Suppressor macrophage treated with lipopolysaccharide for 4 hours (primary cell): ENCODE measurements at places on chromosomes 6 and 20.
A peak's percentile ranks its signal among the peaks of the same experiment; 100 is the strongest.

DNA sequence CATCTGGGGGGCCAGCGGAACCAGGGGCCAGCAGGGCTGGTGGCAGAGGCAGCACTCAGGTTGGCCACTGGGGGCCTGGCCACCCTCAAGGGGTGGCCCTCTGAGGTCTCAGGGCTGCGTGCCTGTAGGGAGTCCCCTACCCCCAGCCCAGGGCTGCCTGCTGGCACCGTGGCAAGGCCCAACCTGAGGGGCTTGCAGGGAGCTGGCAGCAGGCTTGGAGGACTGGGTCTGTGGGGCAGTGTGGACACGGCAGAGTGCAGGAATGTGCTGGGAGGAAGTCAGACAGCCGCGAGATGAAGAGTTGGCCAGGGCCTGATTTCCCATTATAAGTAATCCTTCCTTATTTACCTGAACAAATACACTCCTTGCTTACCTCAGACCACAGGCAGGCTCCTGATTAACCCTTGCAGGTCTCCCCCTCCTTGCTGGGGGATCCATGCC, at the start of gene SPDEF:
SPDEF (minus strand) TSS at position 299 of the 441 bp plus-strand sequence. CDS start 11,874 bp downstream, outside the sequence.
- DNase-seq: no peak

GRCh38 chr20:41138475-41139226, 1.3 kb downstream of the PLCG1 start:
- DNase-seq: no peak

GRCh38 chr6:119200512-119201175, 122.2 kb upstream of the FAM184A start:
- DNase-seq: no peak

DNA sequence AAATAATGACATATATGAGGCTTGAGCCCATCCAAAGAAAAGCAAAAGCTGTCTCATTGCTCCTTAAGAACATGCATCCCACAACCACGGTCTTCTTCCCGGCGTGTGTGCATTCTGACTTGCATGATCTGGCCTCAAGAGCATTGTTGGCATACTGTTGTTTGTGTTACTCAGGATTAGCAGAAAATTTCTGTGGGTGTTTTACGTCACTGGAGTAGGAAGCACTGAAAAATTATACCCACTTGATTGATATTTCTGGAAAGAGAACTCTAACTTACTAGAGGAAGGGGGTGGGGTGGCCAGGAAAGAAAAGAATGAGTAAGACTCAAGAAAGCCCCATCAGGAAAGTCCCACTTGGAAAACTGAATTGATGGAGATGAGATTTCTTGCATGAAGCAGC, 326.2 kb upstream of the PRDM1 start:
- DNase-seq: peak; percentile 65

GRCh38 chr6:25050356-25050755, 114.6 kb upstream of the RIPOR2 start:
- peak; percentile 83 for DNase-seq

DNA sequence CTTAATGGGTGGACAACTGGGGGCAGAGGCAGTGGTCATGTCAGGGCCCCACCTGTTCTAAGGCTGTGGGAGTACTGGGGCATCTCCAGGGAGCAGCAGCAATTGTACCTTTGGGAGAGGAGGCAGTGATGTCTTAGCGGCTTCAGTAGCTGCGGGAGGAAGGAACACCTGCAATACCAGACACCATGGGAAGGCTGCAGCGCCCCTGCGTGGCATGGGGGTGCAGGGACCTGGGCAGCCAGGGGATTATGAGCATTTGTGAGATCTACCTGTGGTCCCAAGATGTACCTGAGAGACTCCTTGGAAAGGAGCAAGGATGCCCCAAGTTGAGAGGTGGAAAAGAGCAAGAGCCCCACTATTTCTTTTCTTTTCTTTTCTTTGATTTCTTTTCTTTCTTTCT, 112.1 kb upstream of the GPR6 start:
- DNase-seq: no peak

DNA sequence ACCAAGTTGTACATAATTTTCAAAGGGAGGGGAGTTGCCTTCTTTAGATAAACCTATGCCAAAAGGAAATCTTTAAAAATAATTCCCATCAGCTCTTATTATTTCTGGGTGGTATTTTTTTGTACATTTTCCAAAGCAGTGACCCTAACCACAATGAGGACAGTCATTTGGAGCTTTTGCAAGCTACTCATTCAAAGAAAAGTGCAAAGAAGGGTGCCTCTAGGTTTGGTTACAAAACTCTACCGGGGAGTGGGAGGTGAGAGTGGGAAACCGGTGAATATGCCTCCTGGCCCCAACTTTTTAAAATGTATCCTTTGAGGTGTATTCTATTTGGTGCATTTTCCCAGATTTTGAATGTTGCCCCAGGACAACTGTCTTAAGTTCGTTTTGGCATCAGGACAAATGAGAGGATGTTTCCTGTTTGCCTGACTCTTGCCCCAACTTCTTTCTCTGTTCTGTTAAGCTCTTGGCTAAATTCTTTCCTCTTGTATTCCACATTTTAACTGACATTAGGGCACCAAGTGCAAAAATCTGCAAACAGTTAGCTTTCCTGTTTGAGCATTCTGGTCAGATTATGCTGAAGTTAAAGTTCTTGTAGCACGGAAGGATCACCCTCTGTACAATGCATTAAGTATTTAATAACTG, 78.9 kb downstream of the SLX4IP start:
- no peak for DNase-seq

DNA sequence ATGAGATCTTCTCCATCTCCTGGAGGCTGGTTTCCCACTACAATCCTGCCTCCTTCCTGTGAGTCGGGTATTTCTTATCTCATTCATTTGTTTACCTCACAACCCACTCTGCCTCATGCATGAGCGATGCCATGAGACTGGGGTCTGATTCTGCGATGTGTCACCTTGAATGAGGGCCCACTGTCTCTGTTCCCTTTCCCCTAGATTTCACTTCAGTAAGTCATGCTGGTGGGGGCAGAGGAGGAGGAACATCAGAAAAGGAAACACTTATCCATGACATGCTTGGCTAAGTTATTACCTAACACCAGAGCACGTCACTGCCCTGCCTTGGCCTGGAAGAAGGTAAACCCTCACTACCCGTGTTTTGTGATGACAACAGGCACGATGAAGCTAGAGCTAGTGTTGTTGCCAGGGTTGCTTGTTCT, 337.4 kb upstream of the PRDM1 start:
- DNase-seq: peak; percentile 87
